ENCODE measurements at places on chromosomes 1 and 21.

GRCh38 chr1:171424494-171424893 is 60.8 kb upstream of the PRRC2C start:
- no peak for DNase-seq

GRCh38 chr21:37531431-37531932 is 164.9 kb downstream of the DYRK1A start:
- no peak for DNase-seq

DNA sequence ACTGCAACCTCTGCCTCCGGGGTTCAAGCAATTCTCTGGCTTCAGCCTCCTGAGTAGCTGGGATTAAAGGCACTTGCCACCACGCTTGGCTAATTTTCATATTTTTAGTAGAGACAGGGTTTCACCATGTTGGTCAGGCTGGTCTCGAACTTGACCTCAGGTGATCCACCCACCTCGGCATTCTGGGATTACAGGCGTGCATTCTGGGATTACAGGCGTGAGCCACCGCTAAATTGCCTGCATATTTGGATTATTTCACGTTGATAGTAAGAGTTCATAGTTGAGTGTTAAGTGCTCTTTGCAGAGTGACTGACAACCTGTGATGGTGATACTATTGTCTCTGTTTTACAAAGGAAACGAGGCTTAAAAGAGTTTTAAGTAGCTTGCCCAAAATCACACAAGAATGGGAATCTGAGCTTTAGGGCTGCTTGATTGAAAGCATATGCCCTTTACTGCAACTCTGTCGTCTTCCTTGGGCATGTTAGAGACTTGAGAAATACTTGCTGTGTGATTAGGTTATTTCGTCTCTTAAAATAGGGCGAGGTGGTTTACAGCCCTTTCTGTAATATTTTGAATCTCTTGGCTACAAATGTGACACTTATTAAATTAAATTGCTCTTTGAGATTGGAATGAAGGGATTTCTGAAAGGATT is 12.4 kb downstream of the CDC42 start:
- DNase-seq: no peak

GRCh38 chr1:45170151-45170742 is 36.2 kb downstream of the ZSWIM5 start:
- no peak for DNase-seq

GRCh38 chr1:37661401-37661800 is 26.7 kb upstream of the RSPO1 start:
- DNase-seq: no peak

- DNase-seq: no peak
These were observed 101.6 kb upstream of the HMGB4 start for GRCh38 chr1:33762109-33762830.

DNA sequence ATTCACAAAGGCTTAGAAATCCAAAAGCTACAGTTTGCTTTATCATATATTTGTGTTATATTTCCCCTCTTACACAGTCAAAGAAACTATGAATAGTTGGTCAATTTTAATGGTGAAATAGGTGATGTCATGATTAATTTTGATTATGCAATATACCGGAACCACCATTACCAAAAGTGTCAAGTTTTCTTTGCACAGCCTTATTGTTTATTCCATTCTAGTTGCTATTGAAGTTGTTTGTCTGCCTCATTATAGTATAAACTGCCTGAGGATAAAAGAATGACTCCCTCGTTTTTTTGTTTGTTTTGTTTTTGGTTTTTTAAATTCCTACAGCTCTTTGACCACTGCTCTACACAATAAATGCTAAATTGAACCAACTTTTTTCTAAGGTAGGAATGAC is 690.6 kb upstream of the ZP4 start:
- DNase-seq: no peak

DNA sequence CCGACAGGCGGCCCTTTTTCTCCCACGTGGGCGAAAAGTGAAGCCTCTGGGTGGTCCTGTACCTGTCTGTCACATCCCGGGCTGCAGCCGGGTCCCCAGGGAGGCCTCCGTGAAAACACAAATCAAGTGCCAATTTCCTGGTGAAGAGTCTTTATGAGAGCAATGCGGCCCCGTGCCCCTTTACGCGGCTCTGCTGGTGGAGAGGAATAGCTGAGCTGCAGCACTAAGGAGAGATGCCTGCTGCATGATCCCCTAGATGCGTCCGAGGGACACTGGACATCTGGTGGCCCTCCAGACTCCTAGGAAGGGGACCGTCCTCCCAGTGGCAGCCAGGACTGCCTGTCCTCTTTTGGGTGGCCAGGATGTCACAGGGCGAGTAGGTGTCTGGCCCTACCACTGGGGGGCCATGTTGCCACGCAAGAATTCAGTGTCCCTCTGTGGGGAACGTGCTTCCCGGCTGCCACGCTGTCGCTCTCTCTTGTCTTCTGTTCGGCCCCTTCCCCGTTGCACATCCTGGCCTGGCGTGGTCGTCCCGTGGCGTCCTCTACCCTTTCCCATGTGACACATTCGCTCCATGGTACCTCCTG is 38.7 kb downstream of the COL18A1 start:
- peak; percentile 19 for DNase-seq

DNA sequence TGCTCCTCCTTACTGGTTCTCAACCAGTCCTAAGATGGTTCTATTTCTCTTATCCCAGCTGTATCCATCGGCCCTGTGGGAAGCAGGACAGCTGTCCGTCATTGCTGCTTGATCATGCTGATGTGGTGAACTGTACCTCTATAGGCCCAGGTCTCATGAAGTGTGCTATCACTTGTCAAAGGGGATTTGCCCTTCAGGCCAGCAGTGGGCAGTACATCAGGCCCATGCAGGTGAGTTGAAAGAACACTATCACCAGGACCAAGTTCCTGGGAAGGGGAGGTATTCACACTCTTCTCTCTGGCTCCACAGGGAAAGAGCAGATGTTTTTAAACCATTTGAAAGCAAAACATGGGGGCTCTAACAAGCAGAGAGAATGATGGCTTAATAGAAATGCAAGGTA is 302.6 kb downstream of the PAPPA2 start:
- no peak for DNase-seq

DNA sequence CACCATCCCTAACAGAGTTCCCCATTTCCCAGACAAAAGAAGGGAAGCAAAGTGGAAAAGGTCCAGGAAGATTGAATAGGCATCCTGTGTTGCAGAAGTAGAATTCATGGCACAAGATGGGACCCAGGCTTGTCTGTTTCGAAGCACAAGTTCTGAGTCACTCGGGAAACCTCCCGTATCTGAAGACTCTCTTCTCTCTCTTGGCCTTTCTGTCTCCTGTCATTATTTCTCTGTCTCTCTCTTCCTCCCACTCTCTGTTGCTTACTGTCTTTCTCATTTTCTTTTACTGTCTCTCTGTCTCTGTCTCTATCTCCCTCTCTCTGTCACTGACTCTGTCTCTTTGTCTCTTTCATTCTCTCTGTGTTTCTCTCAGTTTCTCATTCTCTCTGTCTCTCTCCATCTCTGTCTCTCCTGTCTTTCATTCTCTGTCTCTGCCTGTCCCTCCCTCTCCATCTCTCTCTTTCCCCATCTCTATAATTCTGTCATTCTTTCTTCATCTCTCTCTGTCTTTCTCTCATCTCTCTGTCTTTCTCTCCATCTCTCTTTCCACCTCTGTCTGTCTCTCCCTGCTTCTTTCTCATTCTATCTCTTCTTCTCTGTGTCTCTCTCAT is 23.7 kb downstream of the RNF187 start:
- no peak for DNase-seq

DNA sequence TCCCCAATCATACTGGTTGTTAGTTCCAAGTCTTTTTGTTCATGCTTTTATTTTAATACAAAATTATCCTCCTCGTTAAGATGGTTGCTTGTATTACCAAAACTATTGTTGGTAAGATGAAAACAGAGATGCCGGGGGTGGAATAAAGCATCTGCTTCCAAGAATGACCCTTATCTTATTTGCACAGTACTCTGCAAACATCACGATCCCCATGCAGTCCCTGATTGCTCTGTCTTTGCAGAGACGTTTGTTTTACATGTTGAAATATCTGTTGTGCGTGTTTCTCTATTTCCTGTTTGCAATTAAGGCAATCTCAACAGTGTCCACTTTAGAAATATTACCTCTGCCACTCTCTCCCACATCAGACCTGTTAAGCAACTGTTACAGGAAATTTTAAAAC is 141.3 kb upstream of the NCAM2 start:
- DNase-seq: no peak

- no peak for DNase-seq
These were observed 67.1 kb upstream of the PTGFRN start for GRCh38 chr1:116842654-116843053.

Measured in CD4-positive, alpha-beta T cell treated with Interleukin-6 for 4 hours (primary cell).